CMK (cell line): ENCODE measurements at places on chromosomes 12 and 14.

- no peak for DNase-seq
Observed at GRCh38 chr12:12182703-12183365, 84.0 kb downstream of the LRP6 start.

GRCh38 chr12:116233669-116234068 is 43.8 kb downstream of the MED13L start:
- no peak for DNase-seq

DNA sequence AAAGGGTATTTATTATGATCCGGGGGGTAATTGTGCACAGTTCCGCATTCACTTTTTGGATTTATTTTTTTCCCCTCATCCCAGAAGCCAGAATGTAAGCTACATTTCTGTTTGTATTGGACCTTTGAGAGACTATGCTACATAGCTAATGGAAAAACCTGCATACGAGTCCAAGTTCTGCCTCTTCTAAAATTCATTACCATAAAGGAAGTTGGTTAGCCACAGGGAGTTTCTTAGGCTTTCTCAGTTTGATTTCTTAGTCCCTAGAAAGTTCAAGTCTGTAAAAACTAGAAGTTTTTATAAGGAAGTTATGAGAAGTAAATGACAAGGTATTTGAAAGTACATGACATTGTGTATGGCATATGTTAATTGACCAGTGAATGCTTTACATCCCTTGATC is 138.7 kb downstream of the PDE3A start:
- no peak for DNase-seq

DNA sequence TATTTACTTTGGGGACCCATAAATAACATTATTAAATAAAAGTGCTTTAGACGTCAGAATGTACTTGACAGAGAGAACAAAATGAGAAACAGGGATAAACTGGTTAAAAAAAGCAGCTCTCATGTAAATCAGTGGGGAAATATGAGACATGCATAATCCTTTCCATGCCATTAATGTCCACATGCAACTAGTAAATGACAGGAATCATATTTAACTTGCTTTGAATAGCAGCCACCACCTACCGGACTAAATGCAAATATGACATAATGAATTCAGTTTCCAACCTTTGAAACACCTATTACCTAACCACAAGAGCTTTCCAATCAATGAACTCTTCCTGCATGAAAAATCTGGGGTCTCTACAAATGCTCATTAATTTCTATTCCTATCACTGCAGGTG is 19.6 kb downstream of the FGD6 start:
- DNase-seq = no peak

DNA sequence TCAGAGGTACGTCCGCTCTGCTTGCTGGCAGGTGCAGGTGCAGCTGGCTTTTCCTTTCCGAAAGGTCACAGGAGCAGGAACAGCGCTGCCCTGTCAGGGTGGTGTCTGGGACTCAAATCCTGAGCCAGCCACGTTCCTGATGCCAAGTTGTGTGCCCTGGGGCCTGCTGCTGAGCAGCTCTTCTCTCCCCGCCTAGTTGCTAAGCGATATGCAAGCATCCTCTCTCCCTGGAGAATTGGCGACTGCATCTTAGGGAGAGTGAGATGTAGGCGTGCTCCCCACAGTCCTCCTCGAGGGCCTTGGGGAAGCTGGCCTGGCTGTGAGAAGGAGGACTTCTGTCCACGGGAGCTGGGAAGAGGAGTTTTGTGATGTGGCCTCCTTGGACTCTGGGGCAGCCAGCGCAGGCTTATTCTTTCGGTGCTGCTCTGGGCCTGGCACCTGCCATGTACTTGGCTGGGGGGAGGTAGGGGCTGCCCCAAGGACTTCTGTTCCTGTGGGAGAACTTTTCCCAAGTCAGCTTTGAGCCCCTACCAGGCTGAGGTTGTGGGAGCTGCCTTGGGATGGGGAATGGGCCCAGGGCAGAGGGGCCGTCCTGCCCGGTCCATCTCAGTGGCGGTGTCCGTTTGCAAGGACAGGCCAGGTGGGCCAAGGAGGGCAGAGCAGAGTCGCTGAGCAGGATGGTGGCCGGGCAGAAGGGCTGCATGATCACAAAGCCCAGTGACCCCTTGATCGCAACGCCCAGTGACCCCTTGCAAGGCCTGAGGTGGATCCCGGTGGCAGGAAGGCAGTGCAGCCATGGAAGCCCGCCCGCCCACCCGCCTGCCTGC is 183.5 kb downstream of the ADGRD1 start:
- DNase-seq = no peak

GRCh38 chr12:129984106-129984505 is 80.3 kb upstream of the TMEM132D start:
- no peak for DNase-seq

DNA sequence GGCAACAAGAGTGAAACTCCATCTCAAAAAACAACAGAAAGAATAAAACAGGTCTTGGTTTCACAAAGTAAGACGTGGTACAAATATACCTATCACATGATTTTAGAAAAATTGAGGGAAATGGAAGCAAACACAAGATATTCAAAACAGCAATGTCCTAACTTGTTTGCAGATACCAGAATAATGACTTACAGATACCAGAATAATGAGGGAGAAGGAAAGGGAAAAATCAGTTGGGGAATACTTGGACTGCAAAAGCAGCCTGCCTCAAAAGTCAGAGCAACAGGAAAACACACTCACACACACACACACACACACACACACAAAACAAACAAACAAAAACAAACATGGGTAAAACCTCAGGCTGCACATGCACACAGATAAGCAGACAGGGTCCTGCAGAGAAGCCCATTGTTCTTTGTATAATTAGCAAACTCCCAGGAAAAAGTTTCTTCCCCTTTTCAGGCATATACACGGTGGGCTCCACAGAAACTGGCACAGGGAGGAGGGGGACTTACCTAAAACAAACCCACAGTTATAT is 65.7 kb upstream of the CAPRIN2 start:
- DNase-seq = no peak

DNA sequence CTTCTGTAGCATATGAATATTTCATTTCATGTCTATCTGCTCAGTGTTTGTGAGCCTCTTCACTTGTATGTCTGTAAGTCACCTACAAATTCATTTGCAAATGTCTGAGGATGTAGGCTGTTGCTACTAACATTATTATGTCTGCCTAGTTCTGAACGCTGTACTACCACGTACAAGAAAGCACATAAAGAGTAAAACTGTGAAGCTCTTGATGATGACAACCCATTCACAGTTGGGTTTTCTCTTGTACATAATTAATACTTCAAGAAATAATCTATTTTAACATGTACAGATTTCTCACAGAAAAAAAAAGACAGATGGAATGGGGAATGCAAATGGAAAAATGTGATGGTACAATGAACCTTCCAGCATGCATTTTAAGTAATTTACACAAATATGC is 64.3 kb upstream of the CPNE8 start:
- DNase-seq = no peak

- no peak for DNase-seq
Observed at GRCh38 chr12:47920913-47921312, 16.1 kb upstream of the VDR start.

DNA sequence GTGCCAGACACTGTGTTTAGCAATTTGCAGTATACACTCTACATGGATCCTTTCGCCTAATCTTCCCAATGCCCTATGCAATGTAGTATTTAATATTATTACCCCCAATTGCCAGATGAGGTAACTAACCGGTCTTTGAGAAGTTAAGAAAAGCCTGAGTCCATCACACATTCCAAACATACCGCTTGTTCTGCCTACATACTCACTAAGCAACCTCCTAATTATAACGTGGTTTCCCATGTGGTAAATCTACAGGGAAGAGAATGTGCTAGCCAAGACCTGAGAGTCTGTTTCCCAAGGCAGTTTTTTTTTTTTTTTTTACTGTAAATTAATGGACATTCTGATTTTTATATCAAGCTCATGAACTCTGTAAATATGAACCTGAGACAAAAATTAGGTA is 37.2 kb downstream of the ATP2B1 start:
- DNase-seq = no peak

DNA sequence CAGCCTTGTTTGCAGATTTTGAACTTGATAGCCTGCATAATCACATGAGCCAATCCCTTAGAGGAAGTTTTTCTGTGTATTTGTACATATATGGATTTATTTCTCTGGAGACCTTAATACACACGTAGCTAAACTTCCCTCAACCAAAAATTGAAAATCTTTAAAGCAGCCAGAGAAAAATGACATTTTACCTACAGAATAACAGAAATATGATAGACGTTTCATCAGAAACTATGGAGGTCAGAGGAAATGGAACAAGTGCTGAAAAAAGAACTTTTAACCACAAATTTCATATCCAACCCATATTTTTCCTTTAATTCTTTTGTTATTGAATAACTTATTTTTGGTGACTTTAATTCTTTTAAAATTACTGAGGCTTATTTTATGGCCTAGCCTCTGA is 177.7 kb downstream of the CCDC91 start:
- no peak for DNase-seq

GRCh38 chr12:119804011-119804641 is 73.0 kb downstream of the CIT start:
- DNase-seq = no peak

DNA sequence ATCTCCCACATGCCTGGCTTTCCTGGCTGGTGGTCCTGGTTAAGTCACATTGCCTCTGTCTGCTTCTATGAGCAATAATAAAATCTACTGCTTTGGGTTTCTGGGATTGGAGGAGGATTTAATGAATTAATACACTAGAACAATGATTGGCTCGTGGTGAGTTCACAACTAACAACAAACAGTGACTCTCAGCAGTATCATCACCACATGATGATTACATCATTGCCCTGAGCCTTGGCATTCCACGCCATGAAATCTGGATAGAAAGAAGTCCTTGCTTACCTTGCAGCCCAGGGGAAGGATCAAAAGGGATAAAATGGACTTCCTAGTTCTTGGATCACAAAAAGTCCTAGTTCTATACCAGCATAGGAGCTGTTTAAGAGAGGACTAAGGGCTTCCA is 1069.0 kb downstream of the VRK1 start:
- DNase-seq = no peak

DNA sequence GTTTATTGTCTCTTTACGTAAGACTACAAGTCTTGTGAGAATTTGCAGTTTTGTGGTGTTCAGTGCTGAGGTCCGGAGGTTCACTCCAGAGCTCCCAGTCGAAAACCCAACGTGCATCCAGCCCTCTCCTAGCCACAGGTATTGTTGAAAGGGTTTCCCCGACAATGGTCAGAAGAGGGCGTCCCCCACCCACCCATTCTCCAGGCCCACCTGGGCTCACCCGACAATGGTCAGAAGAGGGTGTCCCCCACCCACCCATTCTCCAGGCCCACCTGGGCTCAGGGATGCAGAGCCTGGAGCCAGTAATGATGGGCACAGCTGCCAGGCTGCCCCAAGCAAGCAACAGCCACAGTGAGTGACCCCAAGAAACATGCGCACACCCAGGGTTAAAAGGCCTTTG is 126.8 kb upstream of the EVL start:
- no peak for DNase-seq

GRCh38 chr12:108832730-108833354 is 24.5 kb downstream of the SSH1 start:
- no peak for DNase-seq

- peak; percentile 37 for DNase-seq
Observed at GRCh38 chr12:3202734-3203446, 125.7 kb downstream of the TSPAN9 start.

- DNase-seq = no peak
Observed at GRCh38 chr14:93731753-93732152, 56.5 kb downstream of the PRIMA1 start.

DNA sequence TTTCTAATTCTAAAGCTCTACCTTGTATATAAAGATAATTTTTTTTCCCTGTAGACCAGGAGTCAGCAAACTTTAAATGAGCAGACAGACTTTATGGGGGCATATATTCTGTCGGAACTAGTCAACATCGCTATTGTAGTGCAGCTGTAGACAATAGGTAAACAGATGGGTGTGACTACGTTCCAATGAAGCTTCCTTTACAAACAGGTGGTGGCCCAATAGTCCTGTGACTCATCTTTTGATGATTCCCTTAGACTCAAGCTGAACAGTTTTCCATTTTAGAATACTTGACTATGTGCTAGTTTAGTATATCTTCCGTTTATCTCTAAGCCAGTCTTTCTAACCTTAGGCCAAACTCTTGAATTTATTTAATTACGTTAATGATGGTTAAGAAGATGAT is 16.3 kb downstream of the MUCL1 start:
- no peak for DNase-seq

DNA sequence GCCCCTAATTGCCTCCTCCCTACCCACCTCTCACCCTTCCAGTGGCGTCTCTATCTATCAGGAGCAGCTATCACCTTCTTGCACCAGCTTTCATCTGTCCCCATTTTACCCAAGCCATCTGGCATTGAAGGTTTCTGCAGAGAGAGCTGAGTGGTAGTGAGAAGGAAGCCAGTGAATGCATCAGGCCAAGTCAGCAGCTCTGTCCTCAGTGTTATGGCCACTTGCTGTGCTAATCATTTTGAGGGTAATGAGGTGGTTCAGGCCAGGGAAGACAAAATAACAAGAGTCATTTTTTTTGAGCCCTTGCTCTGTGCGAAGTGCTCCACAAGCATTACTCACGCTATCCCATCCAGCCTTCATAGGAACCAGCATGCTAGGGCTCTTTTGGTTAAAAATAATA is 164.7 kb downstream of the SUDS3 start:
- no peak for DNase-seq

GRCh38 chr12:58548801-58549200 is 371.5 kb downstream of the LRIG3 start:
- no peak for DNase-seq

DNA sequence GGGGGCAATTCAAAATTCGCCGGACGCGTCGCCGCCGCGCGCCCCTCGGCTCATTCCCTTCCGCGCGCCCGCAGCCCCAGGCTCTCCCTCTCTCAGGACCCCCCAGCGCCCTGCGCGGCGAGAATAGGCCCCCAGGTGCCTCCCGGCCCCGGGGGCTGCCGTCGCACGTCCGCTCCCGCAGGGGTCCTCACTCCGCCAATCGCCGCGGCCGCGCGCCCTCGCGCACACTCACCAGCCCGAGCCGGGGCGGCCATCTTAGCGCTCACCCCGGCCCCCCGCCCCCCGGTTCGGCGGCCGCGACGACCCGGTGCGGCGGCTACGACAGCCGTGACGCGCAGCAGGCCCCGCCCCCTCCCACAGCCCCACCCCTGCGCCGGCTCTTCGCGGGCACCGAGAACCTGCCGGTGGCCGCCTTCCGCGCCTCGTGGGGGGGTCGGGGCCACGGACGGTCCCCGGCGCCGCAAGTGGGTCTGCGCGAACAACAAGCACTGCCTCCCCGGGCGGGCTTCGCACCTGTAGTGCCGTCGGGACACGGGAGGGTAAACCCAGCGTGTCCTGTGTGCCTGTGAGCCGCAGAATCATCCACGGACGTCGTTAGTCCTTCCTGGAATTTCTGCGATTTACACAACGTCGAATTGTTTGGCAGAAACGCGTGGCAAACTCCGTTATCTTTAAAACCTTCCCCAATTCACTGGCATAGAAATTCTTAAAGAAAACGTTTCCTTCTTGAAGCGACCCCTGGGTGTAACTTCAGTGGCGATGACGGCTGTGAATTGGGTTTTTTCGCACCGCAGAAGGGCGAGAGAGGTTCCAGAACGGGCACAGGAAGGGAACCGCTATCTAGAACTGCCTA is 2.5 kb downstream of the USP44 start:
- DNase-seq = peak; percentile 26
